ENCODE measurements at places on chromosomes 16 and 17.

DNA sequence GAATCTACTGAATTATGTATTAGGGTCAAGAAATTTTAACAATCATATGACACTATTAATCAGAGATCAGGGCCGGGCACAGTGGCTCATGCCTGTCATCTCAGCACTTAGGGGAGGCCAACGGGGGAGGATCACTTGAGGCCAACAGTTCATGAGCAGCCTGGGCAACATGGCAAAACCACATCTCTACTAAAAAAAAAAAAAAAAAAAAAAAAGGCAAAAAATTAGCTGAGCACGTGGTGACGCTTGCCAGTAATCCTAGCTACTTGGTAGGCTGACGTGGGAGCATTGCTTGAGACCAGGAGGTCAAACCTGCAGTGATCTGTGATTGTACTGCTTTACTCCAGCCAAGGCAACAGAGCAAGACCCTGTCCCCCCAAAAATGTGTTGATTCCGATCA lies 52.5 kb upstream of the CLEC3A start:
- DNase-seq = no peak

DNA sequence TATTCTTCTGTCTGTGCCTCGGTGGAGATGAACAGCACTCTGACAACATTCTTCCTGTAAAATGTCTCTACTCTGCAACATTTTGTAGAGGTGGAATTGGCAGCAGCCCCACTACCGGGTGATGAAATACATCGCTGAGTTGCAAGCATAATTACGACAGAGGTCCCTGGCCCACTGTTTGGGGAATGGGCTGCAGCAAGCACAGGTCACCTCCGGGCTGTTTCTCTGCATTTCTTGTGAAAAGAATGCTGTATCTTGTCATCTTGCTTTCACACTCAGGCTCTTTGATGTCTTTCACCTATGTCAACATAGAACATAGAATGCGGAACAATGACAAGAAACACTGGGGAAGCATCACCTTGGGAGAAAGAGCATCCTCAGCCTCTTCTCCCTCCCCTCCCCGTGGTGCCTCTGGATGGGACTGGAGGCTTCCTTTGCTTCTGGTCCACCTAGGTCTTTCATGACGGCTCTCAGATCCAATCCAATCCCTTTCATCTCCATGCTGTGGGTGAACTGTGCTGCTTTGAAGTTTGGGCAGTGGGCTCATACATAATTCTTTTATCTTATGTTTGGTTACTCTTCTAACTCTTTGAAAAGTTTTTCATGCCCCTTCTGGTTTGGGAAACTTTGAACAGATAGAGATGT lies 265.0 kb downstream of the PHKB start:
- DNase-seq = no peak

DNA sequence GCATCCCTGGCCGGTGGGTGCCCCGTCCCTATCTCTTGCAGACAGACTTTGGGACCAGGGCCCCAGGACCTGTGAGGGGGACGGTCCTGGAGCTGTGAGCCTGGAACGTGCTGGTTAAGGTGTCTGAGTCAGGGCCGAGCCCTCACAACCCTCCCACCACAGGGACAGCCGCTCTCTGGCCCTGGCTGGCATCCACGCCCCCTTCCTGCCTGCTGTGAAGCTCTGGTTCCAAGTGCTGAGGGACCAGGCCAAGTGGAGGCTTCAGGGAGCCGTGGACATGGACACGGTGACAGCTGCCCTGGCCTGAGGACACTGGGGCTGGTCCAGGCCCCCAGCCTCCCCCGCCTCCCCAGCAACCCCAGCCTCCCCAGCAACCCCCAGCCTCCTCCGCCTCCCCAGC lies 6.6 kb downstream of the TSR3 start:
- no peak for DNase-seq

- no peak for DNase-seq
These were observed 66.2 kb downstream of the IRF8 start for GRCh38 chr16:85965125-85965524.

DNA sequence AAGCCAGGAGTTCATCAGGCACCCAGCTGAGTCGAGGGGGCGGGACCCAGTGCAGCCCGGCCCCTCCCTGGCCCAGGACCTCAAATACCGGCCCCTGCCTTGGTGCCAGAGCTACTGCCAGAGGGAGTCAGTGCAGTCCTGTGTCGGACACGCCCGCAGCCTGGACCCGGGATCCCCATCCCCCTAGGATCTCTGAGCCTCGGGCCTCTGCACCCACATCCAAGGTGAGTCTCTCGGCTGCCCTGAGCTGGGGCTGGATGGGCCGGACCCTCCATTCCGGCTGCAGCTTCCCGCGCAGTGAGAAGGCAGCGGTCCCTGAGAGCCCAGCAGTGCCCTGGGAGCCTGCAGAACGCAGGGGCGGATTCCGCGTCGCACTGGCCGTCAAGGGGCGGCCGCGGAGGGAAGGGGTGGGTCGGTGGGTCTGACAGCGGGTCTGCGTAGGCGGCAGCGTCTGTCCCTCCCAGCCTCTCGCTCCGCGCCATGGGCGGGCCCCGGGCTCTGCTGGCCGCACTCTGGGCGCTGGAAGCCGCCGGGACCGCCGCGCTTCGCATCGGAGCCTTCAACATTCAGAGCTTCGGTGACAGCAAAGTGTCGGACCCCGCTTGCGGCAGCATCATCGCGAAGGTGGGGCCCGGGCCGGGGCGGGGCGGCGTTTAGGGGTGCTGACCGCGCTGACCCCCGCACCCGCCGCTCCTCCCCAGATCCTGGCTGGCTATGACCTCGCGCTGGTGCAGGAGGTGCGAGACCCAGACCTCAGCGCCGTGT lies at the start of gene DNASE1L2:
Gene DNASE1L2, plus strand, starts transcription at position 108 of the 765 bp plus-strand sequence. Its CDS starts 373 bp downstream, at position 481.
- no peak for DNase-seq

DNA sequence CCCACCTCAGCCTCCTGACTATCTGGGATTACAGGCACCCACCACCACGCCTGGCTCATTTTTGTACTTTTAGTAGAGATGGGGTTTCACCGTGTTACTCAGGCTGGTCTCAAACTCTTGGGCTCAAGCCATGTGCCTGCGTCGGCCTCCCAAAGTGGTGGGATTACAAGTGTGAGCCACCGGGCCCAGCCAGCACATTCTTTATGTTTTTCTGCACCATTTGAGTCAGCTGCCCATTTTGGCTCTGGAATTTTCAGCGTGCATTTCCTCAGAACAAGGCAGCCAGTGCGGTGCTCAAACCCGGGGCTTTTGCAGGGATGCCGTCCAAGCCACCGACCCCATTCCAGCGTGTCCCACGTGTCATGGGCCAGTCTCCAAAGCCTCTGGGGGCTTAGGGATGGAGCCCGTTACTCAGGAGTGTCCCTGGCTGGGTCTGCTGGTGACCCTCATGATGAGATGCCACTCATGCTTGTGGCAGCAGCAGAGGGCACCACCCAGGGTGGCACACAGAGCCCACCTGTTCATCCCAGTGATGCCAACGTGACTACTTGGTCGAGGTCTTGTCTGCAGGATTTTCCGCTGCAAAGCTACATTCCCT lies 3.7 kb upstream of the RAB40C start:
- DNase-seq = no peak

DNA sequence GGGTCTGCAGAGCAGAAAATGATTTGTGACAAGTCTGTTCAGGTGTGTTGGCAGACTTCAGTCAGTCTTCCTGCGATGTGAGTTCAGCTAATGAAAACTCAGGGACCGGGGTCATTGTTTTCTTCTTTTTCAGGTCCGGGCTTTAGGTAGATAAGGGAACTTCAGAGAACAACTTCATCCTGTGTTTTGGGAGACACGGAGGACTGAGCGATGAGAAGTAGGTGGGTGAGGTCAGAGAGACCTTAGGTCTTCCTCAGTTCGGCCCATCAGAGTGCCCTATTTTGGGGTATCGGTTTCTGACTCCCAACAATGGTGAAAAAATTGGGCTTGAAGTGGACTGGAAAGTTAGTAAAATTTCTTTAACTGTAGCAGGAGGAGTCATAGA lies 88.9 kb upstream of the ATF7IP2 start:
- no peak for DNase-seq

- DNase-seq = no peak
These were observed 127.0 kb downstream of the ABCC1 start for GRCh38 chr16:16076423-16076813.

DNA sequence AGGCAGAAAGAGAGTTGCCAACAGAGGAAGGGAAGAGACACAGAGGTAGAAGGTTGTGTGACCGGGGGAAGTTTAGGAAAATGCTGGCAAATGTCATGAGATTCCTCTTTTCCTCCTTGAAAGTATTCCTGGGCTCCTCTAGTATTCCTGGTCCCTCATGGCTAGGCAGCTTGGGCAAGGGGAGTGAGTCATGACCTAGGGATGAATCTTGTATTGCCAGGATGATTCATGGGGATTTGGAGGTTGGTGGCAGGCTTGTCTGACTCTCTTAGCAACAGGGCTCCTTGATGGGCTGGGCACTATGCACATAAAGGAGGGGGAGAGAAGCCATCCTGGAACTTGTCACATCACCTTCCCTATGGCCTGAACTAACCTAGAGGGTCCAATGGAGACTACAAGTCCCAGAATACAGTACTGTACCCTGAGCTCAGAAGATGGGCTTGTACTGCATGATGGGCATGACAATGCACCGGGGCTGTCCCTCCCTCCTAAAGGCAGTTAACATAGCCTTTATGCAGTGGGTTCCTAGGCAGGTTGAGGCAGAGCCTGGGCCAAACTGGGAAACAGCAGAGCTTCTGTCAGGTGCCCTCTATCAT lies 2.1 kb upstream of the SEZ6 start:
- no peak for DNase-seq

- DNase-seq = no peak
These were observed 827 bp upstream of the UBALD1 start for GRCh38 chr16:4615384-4616046.

- no peak for DNase-seq
These were observed 3.3 kb downstream of the POLR3E start for GRCh38 chr16:22300427-22301071.

DNA sequence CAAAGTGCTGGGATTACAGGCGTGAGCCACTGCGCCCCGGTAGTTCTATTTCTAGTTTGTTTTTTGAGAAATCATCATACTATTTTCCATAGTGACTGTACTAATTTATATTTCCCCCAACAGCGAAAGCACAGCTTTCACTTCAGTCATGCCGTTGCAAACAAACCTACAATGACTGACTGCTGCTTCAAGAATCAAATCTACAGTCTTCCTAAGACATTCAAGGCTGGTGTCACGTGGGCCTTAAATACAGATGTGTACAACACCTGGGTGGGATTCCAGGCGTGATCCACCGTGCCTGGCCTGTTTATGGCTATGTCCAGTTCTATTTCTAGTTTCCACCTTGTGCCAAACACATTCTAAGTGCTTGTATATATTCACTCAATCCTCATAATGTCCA lies 72.0 kb downstream of the ABCC6 start:
- no peak for DNase-seq

GRCh38 chr17:35080536-35080935 lies 17.0 kb upstream of the RFFL start:
- no peak for DNase-seq

GRCh38 chr16:81457326-81458133 lies 12.9 kb downstream of the CMIP start:
- DNase-seq = no peak

DNA sequence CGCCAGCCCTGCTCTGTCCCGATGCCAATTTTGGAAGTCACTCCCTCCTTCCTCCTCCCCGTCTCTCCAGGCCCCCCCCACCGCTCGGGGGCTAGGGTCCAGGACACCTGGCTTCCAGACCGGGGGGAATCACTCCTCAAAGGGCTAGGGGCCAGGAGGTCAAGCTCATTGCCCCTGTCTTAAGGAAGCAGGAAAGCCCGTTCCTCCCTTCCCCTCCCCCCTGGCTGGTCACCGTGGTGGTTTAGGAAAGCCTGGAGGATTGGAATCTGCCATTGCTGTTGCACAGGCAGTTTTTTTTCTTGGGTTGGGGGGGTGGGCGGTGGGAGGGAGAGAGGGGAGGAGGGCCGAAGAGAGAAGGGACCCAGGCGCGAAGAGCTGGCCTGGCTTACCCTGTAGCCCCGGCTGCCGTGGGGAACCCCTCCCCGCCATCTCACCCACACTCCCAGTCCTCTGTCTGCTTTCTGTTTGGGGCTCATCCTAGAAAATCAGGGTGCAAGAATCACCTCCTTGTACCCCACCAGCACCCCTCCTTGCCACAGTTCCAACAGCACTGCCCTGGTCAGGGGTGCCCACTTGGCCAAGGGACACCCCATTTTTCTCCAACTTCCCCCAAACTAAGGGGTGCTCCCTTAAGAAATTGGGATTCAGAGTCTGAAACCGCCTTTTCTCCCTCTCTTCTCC lies 2.9 kb upstream of the BCL6B start:
- DNase-seq = no peak

Data from cortex of kidney (tissue), 1 donor.